ENCODE measurements at places on chromosomes 13 and 19. TPM values are rescaled to one million over a fixed set of nuclear protein-coding genes. Genes with fewer than 3 reads are reported as not detected.

DNA sequence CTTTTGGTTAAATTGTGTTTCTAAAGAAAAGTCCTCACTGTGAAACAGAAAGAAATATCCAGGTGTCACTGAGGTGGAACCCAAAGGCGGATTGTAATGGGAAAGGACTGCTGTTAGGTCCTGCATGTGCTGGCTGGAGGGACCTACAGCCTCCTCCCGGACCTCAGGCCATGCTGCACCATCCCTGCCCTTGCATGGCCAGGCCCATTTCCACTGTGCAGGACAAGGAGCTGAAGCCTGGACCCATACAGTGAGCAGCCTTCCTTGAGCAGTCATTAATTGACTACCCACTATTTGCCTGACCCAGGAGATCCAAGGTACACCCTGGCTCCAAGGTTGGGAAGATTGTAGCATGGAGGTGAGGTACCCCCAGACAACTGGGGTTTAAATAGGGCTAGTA lies 17.6 kb downstream of the VSTM2B start:
- no peaks in the 10 kb centered on the region for H3K4me1 ChIP-seq
- no peaks in the 10 kb centered on the region for H3K27me3 ChIP-seq
- DNase-seq, result no peak
- H3K36me3 ChIP-seq, result no peaks in the 10 kb centered on the region

DNA sequence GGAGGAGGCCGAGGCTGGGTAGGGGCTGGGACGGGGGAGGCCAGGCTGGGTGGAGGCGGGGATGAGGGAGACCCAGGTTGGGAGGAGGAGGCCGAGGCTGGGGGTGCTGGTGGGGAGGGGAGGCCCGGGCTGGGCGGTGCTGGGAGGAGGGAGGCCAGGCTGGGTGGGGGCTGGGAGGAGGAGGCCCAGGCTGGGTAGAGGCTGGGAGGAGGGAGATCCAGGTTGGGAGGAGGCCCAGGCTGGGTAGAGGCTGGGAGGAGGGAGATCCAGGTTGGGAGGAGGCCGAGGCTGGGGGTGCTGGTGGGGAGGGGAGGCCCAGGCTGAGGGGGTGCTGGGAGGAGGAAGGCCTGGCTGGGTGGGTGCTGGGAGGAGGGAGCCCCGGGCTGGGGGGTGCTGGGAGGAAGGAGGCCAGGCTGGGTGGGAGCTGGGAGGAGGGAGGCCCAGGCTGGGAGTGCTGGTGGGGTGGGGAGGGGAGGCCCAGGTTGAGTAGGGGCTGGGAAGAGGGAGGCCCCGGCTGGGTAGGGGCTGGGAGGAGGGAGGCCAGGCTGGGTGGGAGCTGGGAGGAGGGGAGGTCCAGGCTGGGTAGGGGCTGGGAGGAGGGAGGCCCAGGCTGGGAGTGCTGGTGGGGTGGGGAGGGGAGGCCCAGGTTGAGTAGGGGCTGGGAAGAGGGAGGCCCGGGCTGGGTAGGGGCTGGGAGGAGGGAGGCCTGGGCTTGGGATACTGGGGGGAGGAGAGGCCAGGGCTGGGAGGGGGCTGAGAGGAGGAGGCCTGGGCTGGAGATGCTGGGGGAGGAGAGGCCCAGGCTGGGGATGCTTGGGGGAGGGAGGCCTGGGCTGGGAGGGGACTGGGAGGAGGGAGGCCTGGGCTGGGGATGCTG lies 10.7 kb downstream of the TPGS1 start:
- H3K27me3 ChIP-seq, result no peaks in the 10 kb centered on the region
- no peak overlapping the region for H3K4me3 ChIP-seq
- H3K27ac ChIP-seq, result no peak overlapping the region
- H3K4me1 ChIP-seq, result no peaks in the 10 kb centered on the region
- no peak for DNase-seq
- no peaks in the 10 kb centered on the region for H3K36me3 ChIP-seq

The ZIK1 gene
- 6.4 TPM for total RNA-seq

The TYROBP gene
- 188 TPM for total RNA-seq

The TNFSF9 gene
- 0.54 TPM for total RNA-seq
